ENCODE measurements at places on chromosomes 3 and 15.
A peak's percentile ranks its signal among the peaks of the same experiment; 100 is the strongest.

- no peak for DNase-seq
Measured at GRCh38 chr3:63304421-63304820, 26.3 kb downstream of the SYNPR start.

DNA sequence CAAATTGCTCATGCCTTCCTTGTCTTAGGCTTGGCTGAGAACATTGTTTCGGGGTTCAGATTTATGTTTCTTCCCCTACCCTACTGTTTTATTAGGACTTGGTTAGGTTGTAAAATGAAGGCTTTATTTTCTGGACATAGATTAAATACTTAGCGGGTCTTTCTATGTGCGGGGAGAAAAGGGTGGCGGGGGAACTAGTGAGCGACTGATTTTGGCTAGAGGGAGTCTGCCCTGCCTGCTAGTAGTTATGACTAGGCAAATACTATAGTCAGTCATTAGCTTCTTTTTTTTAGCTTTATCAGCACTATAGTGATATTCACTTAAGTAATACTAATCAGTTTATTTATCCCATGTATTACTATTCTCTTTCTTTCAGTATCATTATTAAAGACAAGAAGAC is 3.6 kb downstream of the CADM2 start:
- DNase-seq = no peak

DNA sequence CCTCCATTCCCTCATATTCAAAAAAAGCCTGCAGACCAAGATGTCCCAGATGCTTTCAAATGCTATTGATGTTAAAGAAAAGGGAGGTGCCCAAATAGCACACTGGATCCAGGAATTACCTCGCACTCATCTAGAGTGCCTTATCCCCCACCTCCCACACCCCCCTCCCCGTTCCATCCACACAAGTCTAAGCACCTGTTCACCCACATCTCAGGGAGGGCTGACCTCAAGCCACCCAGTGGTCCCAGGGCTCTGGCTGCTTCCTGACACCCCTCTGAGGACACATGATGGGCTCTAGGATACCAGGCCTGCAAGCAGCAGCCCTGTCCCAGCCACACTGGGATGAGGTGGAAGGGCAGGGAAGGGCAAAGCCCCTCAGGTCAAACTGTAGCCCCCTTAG is 4.8 kb downstream of the RBPMS2 start:
- DNase-seq = no peak

- DNase-seq = no peak
Measured at GRCh38 chr15:83305704-83306291, 21.3 kb upstream of the BNC1 start.

DNA sequence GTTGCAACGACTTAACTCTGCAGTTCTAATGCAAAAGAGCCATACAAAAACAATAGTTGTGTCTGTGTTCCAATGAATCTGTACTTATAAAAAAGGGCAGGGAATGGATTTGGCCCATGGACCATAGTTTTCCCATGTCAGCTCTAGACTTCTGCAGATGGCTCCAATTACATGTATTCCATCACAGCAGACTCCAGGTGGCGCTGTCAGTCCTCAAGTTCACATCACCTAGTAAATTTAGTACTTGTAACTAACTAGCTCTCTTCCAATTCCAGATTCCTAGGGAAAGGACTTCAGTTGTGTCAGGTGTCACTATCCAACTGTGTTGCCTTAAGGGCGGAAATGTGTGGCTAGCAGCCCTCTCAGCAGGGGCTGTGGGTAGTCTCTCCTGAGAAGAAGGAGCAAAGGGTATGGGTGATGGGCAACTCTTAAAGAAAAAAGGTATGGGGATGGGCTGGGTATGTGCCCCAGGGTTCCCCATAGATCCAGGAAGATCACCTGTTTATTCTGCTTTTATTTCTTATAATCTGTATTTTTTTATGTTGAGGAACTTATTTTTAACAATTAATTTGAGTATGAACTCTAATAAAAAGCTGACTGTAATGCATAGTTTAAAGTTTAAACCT is 36.2 kb downstream of the BBS4 start:
- DNase-seq = peak; percentile 68

DNA sequence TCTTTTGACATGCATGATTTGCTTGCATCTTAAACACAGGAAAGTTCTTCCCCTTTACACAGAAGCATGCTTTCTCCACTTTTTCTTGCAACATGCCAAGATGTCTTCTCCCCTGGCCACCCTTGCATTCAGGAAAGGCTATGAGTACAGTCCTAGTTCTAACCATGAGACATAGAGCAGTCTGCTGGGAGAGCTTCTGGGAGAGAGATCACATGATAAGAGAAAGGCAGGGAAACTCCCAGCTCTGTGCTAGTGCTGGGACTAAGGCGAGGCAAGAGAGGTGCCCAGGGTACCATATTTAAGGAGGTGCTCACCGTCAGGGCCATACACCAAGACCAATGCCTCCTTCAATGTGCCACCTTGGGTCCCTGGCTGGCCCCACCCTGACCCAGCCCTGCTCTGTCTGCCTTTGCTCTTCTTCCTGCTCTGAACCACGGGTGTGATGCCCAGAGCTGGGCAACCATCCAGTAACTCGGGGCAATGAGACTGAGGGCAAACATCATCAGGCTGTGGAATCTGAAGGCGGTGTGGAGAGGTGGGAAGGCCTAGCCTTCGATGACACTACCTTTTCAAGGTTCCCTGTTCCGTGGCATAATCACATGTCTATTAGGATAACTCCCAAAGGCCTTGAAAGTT is 77.4 kb upstream of the PRR20G start:
- no peak for DNase-seq

- DNase-seq = no peak
Measured at GRCh38 chr3:89527736-89528305, 420.4 kb downstream of the EPHA3 start.

- no peak for DNase-seq
Measured at GRCh38 chr3:4859788-4860187, 119.4 kb upstream of the BHLHE40 start.

- peak; percentile 64 for DNase-seq
Measured at GRCh38 chr3:31226346-31226745, 306.4 kb upstream of the STT3B start.

DNA sequence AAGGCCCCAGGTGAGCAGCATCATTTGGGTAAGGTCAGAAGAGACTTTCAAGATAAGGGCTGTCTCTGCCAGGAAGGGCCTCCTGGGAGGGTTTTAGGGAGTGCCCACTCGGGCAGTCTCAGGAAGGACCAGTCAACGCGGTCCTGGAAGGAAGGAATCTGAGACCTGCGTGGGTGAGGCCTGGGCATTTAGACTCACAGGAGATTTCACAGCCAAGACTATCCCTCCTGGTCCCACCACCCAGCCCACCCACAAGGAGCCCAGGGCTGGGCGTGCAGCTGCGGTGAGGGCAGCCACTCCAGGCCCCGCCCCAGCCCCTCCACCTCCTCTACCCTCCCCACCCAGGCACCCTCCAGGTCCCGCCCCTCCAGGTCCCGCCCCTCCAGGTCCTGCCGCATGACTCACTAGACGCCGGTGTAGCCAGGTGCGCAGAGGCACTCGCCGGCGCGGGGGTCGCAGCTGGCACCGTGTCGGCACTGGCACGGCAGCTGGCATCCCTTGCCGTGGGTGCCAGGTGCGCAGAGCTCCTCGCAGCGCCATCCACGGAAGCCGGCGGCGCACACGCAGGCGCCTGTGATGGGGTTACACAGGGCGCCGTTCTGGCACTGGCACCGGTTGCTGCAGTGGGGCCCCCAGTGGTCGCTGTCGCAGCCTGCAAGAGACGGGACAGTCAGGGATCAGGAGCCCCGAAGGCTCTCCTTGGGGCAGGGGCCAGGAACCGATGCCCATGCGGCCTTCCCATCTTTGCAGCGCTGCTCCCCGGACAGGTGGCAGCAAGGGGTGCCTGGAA is 112.7 kb downstream of the RAB11A start:
- DNase-seq = peak; percentile 61

GRCh38 chr15:94186770-94187331 is 44.5 kb upstream of the MCTP2 start:
- no peak for DNase-seq

DNA sequence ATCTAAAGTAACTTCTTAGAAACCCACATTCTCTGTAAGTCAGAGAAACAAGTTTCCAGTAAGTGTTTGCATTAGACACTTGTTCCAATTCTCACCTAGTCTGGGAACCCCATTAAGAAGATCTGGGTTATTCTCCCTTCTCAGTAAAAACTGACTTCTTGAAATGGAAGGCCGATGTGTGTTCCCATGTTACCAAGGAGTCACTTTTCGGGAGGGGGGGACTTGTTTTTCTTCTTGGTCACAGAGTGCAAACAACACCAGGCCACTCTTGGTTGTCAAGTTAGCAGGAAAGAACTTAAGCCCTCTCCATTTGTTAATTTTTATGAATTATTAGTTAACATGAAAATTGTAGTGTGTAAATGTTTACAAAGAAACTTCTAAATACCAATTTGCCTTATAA is 55.6 kb downstream of the ITPR1 start:
- no peak for DNase-seq

DNA sequence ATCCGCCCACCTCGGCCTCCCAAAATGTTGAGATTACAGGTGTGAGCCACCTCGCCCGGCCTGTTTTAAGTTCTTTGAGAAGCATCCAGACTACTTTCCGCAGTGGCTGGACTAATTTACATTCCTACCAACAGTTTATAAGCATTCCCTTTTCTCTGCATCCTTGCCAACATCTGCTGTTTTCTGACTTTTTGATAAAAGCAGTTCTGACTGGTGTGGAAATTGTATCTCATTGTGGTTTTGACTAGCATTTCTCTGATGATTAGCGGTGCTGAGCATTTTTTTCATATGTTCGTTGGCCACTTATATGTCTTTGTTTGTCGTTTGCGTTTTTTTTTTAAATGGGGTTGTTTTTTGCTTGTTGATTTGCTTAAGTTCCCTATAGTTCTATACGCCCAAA is 208.4 kb upstream of the DPPA4 start:
- DNase-seq = no peak

GRCh38 chr15:73598530-73599160 is 34.5 kb downstream of the NPTN start:
- DNase-seq = no peak

- no peak for DNase-seq
Measured at GRCh38 chr3:105676621-105677300, 192.1 kb downstream of the CBLB start.

GRCh38 chr3:165568907-165569462 is 268.2 kb downstream of the BCHE start:
- DNase-seq = no peak

DNA sequence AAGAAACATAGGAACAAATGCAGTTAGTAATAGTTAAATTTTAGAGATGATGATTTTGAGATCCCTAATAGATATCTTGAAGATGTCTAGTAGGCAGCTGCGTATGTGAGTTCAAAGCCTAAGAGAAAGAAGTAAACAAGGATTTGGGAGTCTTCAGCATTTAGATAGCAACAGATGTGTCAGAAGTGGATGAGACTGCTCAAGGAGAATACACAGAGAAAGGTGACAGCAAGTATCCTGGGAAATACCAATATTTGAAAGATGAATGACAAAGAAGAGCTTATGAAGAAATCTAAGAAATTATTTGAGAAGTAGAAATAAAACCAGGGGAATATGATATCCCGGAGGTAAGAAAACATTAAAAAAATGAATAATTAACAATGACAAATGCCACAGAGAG is 130.9 kb downstream of the PCCB start:
- DNase-seq = no peak

GRCh38 chr3:156497326-156497725 is 57.6 kb downstream of the SSR3 start:
- DNase-seq = no peak

- DNase-seq = no peak
Measured at GRCh38 chr3:72567474-72567873, 280.8 kb downstream of the SHQ1 start.

DNA sequence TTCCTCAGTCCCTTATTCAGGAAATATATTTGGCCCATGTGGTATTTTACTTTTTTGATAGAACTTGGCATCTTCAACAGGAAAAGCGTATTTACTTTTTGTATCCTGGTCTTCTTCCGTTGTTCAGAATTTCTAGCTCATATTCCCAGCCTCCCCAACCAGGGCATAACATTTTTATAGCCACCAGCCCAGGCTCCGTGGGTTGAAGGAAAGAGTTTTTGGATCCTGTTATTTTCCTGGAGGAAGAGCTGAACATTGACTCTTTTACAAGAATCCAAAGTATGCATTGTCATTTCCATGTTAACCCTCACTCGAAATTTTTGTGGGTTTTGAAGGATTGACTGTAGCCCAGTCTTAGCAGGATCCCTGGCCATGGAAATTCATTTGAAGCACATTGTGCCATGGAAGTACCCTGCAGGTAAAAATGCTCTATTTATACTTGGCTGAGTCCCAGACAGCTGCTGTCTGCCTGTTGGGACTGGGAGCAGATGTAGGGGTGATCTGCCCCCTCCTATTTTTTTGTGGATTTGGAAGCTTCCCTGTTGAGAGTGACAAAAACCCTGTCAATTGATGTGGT is 98.8 kb downstream of the AKAP13 start:
- DNase-seq = no peak

GRCh38 chr15:72783004-72783639 is 436 bp downstream of the ADPGK start:
- peak; percentile 62 for DNase-seq

GRCh38 chr3:171566803-171567422 is 106.7 kb upstream of the TNIK start:
- peak; percentile 67 for DNase-seq

- no peak for DNase-seq
Measured at GRCh38 chr3:170759511-170760173, 110.4 kb downstream of the RPL22L1 start.

GRCh38 chr3:39255503-39256325 is 24.1 kb downstream of the CX3CR1 start:
- peak; percentile 21 for DNase-seq

DNA sequence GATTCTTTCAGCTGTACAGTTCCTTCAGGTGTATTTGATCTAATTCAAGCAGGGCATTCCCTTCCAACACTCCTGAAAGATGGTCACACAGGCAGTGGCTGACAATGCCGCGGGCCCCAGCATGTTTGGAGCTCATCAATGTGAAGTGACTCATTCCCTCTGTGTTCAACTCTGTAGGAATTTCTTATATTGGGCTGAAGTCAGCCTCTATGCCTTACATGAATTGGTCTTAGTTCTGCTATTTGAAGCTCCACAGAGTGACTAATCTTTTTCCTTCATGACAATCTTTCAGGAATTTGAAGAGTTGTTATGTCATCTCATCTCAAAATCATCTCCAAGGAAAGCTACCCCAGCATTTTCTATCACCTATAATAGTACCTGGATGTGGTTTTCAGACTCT is 142.5 kb upstream of the C2CD4B start:
- DNase-seq = no peak

- DNase-seq = no peak
Measured at GRCh38 chr3:131540143-131540542, 37.4 kb upstream of the MRPL3 start.

DNA sequence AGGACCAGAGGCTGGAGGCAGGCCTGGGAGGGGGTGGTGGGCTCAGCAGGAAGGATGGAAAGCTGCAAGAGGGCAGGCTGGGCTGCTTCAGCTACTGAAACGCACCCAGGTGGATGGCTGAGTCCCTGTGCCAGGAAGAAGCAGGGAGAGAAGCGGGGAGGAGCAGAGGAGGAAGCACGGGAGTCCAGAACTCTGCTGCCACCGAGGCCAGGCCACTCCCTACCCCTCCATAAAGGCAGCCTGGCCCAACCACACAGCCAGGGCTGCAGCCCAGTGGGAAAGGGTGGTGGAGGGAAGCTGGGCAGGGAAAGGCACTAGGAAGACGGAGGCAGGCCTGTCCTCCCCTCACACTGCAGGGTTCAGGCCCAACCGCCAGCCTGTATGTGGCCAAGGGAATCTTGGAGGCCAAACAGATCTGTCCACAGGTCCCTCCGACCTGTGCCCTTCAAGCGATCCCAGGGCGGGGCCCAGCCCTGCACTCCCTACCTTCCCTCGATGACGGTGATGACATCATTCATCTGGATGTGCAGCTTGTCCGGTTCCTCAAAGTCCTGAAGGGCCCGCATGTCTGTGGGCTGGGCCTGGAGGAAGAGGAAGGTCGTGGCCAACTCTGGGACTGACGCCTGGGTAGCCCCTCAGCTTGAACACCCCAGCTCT is 30.5 kb downstream of the TNK2 start:
- no peak for DNase-seq

All from CD4-positive, alpha-beta T cell treated with Interleukin-21 for 1 hour (primary cell).